ENCODE measurements at places on chromosomes 11 and 22. TPM values are rescaled to one million over a fixed set of nuclear protein-coding genes. Genes with fewer than 3 reads are reported as not detected.

DNA sequence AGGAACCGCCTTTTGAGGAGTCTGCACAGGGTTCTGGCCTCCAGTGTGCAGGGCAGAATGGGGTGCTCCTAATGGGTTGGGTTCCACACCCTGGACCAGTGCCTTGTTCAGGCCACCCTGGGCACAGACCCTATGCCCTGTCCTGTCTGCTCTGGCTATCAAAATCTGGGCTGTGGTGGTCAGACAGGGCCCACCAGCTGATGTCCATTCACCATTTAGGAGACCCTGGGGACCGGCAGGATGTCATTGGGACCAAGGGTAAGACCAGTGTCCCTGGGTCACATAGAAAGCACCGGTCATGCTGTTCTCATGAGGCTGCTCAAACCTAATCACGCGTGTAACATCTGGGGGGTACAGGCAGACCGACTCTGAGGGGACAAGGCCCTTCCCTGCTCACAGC, 37.3 kb downstream of the PARVG start:
- DNase-seq = no peak

- DNase-seq = no peak
These were observed 23.7 kb downstream of the HTR3A start for GRCh38 chr11:113998574-113998973.

DNA sequence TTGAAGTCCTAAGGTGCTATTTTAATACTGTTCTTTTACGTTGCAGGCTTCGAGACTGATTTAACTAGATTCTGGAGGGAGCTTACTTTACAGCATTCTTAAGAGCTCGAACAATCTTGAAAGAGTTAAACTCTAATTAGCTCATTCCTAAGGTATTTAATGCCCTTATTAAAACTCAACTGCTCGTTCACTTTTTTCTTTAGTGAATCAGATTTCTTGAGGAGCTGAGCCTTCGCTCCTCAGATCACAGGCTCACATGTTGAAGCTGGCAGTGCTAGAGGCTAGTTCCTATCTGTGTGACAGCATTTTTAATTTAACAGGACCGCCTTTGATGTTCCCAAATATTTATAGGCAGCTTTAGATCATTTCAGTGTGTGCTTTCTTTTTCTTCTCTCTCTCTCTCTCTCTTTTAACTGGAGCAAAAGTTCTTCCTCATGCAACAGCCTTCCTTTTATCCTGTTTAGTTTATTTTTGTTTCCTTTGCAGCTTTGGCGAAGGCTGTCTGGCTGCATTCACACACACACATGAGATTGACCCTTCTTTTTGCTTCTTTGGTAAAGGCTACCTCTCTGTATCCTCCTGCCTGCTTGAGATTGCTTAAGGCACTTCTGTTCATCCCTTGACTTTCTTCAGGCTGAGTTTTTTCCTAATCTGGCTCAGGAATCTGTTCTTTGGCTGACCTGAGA, 21.0 kb downstream of the ZNRF3 start:
- no peak for DNase-seq

GRCh38 chr22:27146866-27147633, 489.7 kb downstream of the MIAT start:
- DNase-seq = no peak

- DNase-seq = no peak
These were observed 109.4 kb upstream of the ANO1 start for GRCh38 chr11:69968396-69969347.

DNA sequence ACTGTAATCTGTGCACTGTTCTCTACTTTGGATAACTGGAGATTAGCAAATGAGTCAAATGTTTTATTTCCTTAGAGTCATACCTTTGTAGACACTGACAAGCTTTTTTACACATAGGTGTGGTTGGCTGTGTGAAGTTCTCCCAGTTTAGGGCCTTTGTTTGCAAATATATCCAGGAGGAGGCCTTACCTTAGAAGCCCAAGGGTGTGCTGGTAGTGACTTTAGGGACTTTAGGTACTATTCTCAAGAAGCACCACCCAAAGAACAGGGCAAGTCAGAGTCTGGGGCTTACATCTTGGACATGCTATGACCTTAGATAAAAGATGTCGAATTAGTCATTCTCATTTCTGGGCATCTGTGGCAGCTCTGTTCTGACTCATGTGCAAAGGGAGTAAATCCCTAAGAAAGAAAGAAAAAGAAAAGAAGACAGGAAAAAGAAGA, 4.8 kb upstream of the FAR1 start:
- peak; percentile 48 for DNase-seq

- no peak for DNase-seq
These were observed 48.4 kb upstream of the RAB1B start for GRCh38 chr11:66219846-66220565.

GRCh38 chr22:43446916-43447315, 35.1 kb downstream of the MPPED1 start:
- peak; percentile 20 for DNase-seq

DNA sequence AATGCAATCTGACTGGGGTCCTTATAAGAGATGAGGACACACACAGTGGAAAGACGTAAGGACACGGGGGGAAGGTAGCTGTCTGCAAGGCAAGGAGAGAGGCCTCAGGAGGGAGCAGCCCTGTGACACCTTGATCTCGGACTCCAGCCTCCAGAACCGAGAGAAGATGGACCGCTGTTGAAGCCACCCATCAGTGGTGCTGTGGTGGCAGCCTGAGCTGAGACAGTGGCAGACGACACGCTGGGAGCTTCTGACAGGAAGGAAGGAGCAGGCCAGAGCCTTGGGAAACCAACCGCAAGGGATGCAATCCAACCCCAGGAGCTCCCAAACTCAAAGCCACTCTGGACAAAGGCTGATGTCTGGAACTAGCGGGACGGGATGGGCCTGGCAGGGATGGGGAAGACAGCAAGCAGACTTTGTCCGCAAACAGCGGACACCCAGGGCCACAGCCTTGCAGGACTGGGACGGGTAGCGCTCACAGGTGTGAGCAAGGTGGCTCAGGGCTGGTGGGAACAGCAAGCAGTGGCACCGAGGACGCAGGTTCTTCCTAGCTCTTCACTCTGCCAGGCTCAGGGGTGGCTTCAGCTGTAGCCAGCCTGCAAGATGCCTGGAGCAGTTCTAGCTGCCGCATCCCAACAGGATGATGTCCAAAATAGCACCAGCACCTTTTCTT, 10.9 kb downstream of the LTO1 start:
- DNase-seq = no peak

DNA sequence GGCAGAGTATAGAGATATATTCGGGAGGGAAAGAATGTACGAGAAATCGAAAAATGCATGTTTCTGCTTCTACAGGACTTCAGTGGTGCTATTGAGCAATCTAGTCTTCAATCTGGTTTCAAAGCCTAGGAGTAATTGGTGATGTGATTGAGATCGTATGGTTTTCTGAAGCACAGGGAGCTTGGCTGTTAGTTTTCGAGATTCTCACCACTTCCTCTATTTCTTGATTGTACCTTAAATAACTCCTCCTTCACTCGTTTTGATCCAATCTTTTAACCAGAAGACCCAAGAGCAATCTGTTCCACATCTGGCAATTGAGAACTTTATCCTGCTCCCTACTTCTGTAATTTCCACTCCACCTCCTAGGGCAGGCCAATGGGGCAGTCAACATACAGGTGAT, 518 bp downstream of the CCDC179 start:
- DNase-seq = no peak

GRCh38 chr11:73344191-73344607, 32.0 kb upstream of the RELT start:
- no peak for DNase-seq

DNA sequence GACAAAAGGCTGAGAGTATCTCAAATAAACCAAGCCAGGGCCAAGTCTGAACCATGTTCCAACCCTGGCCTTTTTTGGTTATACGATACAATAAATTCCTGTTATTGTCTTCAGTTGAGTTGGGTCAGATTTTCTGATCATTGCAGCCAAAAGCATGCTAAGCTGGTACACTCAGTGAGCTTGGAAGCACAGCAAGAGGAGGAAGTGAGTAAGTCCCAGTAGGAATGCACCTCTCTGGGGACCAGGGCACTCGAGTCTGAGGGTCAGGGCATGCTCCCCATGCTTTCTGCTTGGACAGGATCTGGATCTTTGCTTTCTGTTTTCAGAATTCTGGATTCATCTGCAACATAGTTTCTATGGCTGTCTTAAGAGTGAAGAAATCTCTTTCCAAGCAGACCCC, 73.1 kb downstream of the TMPRSS5 start:
- DNase-seq = peak; percentile 6

DNA sequence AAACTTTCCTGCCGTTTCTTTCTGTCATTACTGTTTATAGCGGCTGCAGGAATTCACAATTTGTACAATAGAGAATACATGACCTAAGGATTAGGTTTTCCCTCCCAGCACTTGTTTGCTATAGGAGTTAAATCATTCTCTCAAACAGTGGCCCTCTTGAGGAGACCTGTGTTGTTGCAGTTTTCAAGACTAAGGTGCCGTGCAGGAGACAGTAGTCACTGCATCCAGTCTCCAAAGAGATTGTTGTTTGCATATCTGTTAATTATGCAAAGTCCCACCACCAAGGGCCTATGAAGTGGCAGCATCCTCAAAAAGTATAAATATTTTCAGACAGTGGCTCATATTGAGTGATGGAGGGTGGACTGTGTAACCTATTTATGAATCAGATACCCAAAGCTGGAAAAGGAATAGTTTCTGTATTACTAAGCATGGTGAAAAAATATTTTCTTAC, 2.3 kb downstream of the PRSS23 start:
- DNase-seq = peak; percentile 61

GRCh38 chr11:65452806-65453490, 30.4 kb downstream of the NEAT1 start:
- peak; percentile 95 for DNase-seq

GRCh38 chr11:26767060-26767459, 45.2 kb upstream of the SLC5A12 start:
- no peak for DNase-seq

- DNase-seq = no peak
These were observed 609 bp downstream of the CDK2AP2 start for GRCh38 chr11:67507242-67507863.

- no peak for DNase-seq
These were observed 814.0 kb downstream of the BRD1 start for GRCh38 chr22:49013707-49014106.

GRCh38 chr11:125069796-125070195, 6.7 kb downstream of the SLC37A2 start:
- DNase-seq = peak; percentile 36

DNA sequence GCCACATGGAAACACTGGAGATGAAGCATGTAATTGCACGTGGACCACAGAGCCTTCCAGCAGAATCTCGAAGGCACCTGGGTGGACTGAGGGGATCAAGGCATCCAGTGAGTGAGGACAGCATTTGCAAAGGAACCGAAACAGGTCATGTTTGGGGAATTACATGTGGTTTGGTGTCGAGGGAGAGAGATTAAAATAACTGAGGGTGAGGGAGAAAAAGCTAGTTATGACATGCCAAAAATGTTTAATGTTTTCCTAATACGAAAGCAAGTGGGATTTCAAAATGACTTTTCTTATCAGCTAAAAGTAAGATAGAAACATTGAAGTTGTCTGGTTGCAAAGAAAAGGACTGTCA, 157.1 kb downstream of the BLID start:
- DNase-seq = no peak

- peak; percentile 93 for DNase-seq
These were observed 23.9 kb downstream of the LRFN4 start for GRCh38 chr11:66880496-66881450.

GRCh38 chr22:46352691-46353386, 17.3 kb downstream of the TRMU start:
- DNase-seq = peak; percentile 78

- no peak for DNase-seq
These were observed 683.5 kb upstream of the CCDC179 start for GRCh38 chr11:23543651-23544222.

DNA sequence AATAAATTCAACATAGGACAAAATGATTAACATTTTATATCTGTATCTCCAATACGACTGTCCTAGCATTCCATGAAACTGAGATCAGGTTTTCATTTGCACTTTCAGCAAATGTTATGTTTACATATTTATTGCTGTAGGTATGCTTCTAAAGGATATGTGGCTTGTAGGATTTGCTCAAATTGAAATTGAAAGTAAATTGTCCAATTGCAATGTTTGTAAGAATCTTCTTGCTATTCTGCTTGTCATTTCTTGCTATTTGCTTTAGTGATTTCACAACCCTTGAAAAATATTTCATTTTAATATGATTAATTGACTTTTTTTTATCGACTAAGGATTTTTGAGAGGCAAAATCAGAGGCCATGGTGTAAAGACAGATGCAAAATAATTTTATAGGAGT, 904.2 kb upstream of the RAG2 start:
- DNase-seq = no peak

GRCh38 chr11:62787005-62787759, at the start of gene TMEM179B:
Gene TMEM179B, plus strand, starts transcription at chr11:62787402. Its CDS starts 30 bp downstream, at chr11:62787432.
- peak; percentile 98 for DNase-seq

DNA sequence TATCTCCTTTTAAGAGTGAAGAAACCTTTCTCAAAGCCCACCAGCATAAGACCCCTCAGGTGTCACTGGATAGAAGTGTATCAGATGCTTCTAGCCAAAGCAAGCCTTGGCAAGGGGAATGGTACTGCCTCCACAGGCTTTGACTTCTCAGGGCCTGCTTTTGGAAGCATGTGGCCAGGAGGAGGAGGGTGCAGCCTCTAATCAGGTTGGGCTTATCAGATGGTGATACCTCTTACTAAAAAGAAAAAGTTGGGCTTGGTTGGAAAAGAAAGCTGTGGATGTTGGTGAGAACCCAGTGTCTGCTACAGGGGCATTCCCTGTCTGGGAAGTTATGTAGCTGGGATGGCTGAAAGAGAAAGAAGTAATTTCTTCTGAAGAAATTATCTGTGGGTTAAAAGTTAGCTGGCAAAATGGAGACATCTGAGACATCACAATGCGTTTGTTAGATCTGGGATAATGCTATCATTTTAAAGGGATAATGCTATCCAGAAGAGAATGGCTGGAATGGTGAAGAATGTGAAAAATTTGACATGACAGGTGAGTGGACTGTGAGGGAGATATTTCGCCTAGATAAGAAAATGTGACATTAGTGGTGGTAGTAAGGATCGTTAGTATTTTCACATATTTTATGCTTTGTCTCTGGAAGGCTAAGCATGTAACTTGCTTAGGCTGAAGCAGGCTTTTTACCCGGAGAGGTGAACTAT, 7.2 kb downstream of the APLP2 start:
- DNase-seq = no peak

GRCh38 chr11:78886616-78887015, 312.0 kb upstream of the NARS2 start:
- peak; percentile 96 for DNase-seq

TRIM48 gene
- total RNA-seq = not detected

SYCE3 gene
- total RNA-seq = 1.2 TPM

OR6Q1 gene
- not detected for total RNA-seq

MAP6 gene
- not detected for total RNA-seq

FAM227A gene
- total RNA-seq = 2.3 TPM

TRIM29 gene
- 60.9 TPM for total RNA-seq

C11orf86 gene
- not detected for total RNA-seq

SGSM1 gene
- 0.10 TPM for total RNA-seq

APOL5 gene
- not detected for total RNA-seq
